ENCODE measurements at places on chromosomes 3 and 15.
A peak's percentile ranks its signal among the peaks of the same experiment; 100 is the strongest.

DNA sequence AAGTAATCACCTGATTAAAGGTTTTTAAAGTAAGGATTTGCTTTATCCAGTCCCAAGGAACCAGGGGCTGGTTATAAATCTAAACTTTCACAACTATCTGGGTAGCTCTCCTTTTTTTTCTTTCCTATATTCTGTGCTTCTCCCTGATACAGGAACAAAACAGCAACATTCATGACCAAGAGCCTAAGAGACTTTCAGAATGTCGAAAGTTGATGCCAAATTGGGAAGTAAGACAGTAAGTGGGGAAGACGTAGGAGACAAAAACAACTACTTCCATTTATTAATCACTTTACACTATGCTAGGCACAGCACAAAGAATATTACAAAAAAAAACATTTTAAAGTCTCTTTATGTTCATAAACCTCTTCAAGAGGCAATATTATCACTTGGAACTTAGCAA is 211.6 kb downstream of the MAGI1 start:
- no peak for DNase-seq

GRCh38 chr3:167740961-167741587 is 5.6 kb downstream of the SERPINI1 start:
- peak; percentile 44 for DNase-seq

GRCh38 chr3:46284981-46285683 is 42.9 kb downstream of the CCR3 start:
- no peak for DNase-seq

DNA sequence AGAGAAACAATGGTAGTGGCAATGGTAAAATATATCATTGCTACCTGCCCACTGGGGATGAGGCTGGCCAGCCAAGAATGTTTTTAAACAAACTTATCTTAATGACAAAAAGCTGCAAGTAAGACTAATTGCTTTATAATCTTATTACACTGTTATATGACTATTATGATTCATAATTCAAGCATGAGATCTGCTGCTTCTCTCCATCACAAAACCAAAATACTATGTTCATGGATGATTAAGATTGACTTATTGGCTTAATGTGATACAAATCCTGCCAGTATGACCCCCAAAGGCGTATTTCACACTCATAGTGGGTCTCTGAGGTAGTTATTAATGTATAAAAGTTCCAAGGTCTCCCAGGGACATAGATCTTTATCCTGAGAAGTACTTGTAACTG is 52.6 kb downstream of the FBN1 start:
- DNase-seq = no peak

- DNase-seq = no peak
Observed at GRCh38 chr15:93290618-93290946, 201.6 kb upstream of the RGMA start.

GRCh38 chr3:30658328-30659052 is 52.1 kb downstream of the TGFBR2 start:
- peak; percentile 36 for DNase-seq

DNA sequence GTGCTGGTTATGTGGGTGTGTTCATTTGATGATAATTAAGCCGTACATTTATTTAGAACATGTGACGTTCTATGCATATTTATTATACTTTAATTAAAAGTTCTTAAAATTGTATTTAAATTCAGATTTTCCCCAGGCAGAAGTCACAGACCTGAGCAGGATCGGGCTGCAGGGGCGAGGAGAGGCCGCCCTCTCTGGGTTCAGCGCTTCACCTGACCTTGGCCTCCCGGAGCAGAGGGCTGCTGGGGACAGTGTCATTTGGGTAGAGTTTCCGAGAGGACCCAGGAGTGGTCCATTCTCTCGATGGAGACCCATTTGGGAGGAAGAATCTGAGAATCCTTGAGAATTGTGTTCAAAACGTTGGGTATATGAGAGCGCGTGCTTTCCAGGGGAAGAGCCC is 12.0 kb upstream of the TOPBP1 start:
- no peak for DNase-seq

DNA sequence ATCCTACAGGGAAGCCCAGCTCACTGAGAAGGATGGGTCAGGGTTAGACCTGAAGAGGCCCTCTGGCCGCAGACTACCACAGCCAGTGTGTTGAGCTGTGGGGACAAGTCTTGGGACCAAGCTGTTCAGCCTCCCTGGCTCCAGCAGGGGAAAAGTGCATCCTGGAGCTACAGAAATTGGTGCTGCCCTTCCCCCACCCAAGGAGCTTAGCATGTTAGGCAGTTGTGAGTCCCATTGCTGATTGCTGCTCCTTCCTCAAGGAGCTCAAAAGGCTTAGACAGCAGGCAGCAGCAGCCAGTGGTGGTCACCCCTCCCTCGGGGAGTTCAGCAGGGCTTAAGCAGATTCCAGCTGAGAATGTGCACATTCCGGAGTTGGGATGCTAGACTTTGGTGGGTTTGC is 165.6 kb downstream of the ATP8B4 start:
- no peak for DNase-seq

GRCh38 chr3:151209654-151210053 is 6.6 kb upstream of the GPR171 start:
- DNase-seq = no peak

DNA sequence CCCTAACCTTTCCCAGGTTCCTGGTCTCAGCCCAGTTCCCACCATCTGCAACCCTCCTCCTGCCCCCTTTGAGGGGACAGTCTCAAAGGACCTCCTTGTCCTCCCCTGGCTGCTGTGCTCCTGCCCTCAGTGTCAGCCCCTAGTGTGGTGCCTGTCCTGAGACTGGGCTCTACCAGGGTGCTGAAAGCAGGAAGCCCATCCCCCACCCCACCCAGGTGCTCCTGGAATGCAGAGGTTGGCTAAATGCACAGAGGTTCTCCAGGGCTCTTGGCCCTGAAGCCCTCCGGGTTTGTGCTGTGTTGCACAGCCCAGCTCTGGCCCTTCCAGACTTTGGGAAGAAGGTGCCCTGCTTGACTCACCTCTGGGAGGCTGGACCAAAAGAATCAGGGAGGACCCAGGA is 21.8 kb downstream of the C3orf18 start:
- no peak for DNase-seq

DNA sequence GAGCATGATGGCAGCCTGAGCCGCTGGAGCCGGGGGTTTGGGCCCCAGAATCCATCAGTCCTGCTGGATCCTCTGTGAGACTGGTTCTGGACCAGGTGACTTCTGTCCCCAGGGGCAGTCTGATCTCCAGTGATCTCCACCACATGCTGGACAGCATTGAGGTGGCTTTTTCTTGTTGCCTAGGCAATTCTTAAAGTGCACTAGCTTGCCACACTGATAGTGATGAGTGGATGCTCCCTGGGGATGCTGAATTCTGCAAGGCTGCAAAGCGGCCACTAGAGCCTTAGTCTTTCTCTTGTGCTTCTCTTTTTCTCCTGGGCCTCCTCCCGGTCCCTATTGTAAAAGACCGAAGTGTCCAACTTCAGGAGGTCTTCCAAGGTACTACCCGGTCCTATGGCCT is 70.4 kb upstream of the ATP11B start:
- no peak for DNase-seq

DNA sequence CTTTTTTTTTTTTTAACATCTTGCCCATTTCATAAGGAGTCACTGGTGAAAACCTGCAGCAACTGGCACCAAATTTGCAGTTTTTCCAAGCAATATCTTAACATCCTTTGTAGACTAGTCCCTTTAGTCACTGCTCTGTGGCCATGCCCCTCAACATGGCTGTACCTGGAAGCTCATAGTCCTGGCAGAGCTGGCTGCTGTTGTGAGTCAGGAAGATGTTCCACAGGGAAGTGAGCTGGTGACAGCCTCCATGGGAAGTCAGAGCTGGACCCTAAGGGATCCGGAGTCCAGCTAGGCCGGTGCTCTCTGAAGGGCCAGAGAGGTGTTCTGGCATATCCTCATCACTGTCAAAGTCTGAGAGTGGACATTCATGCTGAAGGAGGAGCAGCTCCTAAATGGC is 99.3 kb upstream of the ZBED2 start:
- DNase-seq = no peak

GRCh38 chr3:18370672-18371071 is 54.5 kb downstream of the SATB1 start:
- DNase-seq = no peak

- DNase-seq = peak; percentile 32
Observed at GRCh38 chr15:92666780-92667179, 11.2 kb upstream of the FAM174B start.

- no peak for DNase-seq
Observed at GRCh38 chr3:6522191-6522590, 338.7 kb upstream of the GRM7 start.

DNA sequence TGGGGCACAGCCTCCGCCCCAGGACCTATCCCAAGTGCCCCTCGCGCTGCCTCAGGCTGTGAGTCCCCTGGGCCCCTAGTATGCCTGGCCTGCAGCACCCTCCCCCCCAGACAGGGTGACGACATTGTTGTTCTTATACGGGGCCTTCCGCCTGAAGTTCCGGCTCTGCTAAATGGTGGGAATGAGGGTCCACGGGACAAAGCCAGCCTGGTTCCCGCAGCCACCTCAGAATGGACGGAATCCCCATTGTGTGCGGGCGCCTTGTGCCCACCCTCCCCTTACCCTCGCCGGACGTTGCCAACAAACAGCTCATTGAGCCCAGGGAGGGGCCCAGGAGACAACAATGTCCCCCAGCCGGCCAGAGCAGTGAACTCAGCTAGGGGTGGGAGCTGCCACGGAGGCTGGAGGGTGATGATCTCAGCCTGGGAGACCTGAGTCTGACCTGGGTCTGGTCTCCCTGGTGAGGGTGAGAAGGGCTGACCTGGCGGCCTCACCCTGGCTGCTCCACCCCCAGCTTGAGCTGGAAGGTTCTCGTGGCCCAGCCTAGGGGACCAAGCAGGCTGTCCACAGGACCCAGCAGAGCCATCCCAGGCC is 10.2 kb upstream of the DLL4 start:
- no peak for DNase-seq

- no peak for DNase-seq
Observed at GRCh38 chr3:2484162-2485026, 385.7 kb downstream of the CNTN4 start.

DNA sequence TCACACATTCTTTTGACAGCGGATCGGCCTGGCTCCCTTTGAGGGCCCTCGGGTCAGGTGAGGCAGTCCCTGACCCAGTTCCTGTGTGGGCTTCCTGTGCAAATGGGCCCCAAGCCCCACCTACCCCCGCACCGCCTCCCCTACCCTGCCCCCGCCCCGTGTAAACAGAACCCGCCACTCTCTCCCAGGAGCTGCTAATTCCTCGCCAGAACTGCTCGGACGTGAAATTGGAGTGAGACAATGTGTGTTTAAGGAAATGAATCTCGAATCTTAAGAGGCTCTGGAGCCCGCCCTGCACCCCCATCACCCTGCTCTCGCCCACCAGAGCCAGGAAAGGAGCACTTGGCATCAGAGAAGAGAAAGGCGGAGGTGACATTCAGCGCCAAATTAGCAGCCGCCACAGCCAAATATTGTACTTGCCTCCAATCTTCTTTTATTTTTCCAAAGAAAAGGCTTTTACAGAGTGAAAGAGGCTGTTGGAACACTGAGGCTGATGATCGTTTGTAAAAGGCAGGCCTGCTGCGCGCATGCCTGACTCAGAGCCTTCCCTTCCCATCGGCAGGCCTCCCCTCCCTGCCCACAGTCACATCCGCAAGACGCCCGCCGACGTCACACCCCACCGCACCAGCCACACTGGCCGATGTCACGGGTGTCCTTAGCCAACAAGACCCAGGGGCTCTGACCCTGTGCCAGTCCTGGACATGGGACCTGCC is 53.1 kb downstream of the CACNA2D2 start:
- no peak for DNase-seq

DNA sequence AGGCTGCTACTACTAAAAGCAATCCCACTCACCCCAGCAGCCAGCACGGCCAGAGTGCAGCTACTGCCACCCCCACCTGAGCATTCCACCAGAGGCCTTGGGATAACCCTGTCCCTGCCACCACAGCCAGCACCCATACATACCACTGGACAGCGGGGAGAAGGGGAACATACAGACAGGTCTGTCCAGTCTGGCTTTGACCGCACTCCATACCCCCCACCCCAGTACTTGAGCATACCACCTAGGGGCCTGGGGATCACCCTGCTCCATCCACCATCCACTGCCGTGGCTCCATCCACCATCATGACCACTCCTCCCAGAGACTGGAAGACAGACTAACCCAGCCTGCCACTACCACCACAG is 210.1 kb downstream of the ATP8B4 start:
- DNase-seq = no peak

GRCh38 chr3:189646853-189647542 is 15.8 kb downstream of the TP63 start:
- DNase-seq = no peak

DNA sequence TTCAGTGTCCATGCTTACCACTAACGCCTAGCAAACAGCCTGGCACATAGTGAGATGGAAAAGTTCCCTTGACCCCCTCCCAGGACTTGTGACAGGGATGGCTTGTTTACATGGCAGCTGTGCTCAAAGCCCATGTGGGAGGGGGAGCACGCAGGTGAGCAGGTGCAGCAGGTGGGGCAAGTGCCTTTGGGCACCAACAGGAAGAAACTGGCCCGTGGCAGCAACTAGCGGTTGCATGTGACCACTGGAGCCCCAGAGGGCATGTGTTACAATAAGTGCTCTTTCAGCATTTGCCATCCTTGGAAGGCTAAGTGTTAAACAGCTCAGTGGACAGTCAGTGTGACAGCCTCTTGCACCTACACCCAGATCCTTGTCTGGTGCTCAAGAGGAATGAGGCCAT is 734.6 kb downstream of the TUSC7 start:
- DNase-seq = no peak

DNA sequence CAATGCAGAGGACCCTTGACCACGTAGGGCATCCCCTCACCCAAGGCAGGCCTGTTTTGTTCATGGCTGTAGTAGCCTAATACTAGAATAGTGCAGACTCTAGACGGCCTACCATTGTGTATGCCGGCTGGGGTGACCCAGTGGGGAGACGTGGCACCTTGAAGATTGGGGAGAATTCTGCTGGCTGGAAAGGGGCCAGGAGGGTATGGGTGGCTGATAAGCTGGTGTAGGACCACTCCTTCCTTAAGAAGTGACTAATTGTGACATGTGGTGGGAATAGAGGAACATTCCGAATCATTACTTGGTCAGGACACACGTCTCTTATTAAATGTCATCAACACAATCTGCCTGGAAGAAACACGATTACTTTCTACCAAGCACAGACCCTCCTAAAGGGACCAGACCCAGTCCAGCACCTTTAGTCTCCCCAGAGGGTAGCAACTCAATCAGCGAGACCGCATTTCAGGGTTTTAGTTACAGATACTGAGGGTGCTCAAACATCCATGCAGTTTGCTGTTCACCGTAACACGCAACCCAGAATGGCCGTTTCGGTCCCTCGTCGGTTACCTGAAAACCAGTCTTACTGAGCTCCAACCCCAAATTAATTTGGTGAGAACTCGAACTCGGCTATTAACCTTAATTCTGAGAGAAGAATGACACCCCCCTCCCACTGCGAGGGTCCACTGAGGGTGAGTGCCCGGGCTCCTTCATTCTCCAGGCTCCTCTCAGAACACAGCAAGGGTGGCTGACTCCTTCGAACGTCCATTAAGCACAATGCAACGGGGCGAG is 1.6 kb upstream of the KLF13 start:
- no peak for DNase-seq

- no peak for DNase-seq
Observed at GRCh38 chr3:73661265-73661664, 36.5 kb upstream of the PDZRN3 start.
